ENCODE measurements at places on chromosomes 5 and 9.

GRCh38 chr5:132867046-132867451 is 607 bp downstream of the UQCRQ start:
- no peak for DNase-seq

DNA sequence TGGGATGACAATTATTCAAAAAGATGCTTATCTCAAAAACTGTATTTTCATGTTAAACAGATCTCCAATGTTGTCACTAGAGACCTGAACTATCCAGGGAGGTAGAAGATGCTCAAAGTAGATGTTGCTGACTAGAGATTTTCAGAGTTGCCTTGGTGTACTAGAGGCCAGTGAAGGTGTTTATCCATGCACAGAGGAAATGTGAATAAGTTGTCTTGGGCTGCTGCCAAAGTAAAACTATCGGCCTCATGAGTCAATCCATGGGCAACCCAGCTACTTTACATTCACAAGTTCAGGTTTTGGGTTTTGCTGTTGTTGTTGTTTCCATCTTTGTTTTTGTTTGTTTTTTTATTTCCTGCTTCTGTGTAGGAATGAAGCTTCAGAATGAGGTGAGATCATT is 141.1 kb upstream of the RANBP3L start:
- no peak for DNase-seq

- no peak for DNase-seq
These were observed 434.9 kb upstream of the SMARCA2 start for GRCh38 chr9:1580215-1580614.

DNA sequence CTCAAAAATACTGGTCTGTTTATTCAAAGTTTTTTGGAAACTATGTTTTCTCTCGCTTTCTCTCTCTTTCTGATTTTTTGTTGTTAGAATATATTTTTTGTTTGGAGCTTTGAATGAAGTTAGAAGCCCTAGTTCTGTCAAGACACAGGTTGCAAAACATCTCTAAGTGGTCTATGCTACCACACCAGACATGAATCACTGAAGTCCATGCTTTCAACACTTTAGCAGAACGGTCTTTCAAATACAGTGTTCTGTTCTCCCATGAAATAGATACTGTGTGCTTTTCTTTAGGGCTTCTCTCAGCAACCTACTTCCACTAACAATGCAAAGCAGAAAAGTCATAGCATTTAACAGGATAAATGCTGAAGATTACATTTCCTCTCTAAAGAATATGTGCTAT is 392.5 kb downstream of the TMEM167A start:
- no peak for DNase-seq

DNA sequence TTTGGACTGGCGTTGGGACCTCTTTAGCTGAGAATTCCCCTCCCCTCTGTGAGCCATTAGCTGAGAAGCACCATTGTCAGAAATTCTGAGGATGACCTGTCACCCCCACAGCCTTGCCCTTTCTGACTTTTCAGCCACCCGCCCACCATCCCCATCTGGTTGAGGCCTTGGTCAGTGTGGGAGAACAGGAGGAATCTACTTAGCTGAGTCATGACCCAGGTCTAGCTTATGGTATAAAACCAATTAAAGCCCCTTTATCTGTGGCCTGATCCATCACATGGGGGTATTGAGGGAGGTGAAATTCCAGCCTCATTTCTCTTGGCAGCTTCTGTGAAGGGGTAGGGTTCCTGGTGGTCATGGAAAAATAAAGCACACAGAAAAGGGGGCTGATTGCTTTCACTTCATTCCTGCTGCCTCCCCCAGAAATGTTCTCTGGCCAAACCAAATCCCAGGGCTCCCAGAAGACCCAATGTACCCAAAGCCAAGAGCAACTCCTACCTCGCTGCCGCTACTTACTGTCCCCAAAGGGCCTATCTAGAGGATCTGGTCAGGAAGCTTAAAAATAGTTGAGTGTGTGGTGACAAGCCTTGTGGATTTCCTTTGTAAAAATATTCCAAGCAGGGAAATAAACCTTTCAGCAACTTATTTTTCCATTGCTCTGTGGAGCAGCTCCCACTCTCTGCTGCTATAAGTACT is 174.8 kb upstream of the TNC start:
- DNase-seq: no peak

DNA sequence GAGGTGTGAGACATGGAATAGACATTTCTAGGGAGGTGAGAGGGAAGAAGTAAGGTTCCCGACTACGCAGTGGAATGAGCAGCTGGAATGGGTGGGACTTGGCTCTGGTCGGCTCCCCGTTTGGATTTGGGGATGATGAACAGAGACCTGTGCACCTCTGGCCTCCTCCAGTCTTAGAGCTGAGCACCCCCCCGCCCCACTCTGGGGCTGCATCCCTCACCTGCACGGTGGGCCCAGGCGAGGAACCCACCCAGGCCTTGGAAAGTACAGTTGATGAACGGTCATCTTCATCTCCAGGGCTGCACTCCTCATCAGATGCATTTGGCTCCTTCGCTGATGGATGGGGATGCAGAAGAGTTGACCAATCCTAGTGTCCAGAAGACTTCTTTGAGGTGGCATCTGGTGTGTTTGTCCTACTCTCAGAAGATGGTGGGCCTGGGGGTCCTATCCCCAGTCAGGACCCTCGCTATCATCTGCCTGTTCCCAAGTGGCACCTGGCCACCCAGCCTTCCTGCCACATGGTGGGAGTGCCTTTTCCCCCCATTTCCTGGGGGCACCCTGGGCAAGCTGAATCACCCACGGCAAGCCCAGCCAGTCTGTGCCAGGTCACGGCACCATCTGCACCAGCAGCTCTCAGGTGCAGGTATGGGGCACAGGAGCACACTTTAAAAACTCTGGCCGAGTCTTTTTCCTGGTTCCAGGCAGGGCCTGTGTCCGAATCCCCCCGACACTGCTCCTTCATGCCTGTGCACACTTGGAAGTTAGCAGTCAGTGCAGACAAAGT is 70.5 kb downstream of the GTF3C4 start:
- DNase-seq: no peak

DNA sequence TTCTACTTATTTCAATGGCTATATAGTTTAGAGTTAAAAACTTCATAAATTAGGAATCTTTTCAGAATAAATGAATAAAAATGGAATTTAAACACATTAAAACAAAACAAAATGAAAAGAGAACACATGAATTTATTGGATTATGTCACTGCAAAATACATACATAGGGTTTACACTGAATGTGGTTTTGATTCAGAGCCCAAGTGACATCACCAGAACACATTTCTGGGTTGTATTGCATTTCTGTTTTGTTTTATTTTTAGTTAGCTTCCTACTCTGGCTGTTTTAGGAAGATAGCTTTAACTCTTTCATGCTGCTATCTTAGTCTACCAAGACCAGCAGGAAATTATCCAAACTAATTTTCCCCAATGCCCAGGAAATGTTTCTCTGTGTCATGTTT is 1935.0 kb downstream of the EFNA5 start:
- no peak for DNase-seq

GRCh38 chr9:134738869-134739659 is 97.5 kb downstream of the COL5A1 start:
- no peak for DNase-seq

- DNase-seq: no peak
These were observed 15.5 kb upstream of the GLRX start for GRCh38 chr5:95838001-95838520.

DNA sequence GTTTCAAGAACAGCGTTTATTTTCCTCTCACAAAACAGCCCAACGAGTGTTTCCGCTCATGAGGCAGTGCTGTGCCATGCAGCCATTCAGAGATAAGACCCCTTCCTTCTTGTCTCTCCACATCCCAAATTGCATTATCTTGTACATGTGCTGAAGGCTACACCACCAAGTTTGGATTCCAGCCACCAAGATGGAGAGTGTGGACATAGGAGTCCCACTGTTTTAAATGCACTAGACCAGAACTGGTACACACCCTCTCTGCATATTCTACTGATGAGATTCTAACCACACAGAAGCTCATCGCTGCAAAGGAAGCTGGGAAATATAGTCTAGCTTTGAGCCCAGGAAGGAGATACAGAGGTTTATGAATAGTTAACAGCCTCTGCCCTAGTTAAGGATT is 509.4 kb downstream of the NFIB start:
- DNase-seq: no peak

DNA sequence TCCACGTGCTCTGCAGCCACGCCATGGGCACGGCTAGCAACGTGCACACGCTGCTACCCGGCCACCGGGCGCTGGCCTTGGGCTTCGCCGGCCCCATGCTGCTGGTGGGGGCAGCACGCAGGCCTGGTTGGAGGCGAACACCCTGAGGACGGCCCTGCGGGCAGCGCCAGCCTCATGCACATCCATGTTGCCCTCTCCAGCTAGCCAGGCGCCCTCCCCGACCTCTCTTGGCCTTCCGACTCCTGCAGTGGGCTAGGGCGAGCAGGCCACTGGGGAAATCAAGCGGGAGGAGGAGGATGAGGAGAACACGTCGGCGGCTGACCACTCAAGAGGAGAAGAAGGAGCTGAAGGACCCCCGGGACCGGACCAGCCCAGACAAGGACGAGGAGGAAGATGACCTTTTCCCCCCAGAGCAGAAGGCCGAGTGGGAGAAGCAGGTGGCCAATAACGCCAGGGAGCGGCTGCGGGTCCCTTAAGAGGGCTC is 73.3 kb downstream of the INSL6 start:
- no peak for DNase-seq

- DNase-seq: no peak
These were observed 2.8 kb downstream of the MAMDC4 start for GRCh38 chr9:136854842-136855460.

DNA sequence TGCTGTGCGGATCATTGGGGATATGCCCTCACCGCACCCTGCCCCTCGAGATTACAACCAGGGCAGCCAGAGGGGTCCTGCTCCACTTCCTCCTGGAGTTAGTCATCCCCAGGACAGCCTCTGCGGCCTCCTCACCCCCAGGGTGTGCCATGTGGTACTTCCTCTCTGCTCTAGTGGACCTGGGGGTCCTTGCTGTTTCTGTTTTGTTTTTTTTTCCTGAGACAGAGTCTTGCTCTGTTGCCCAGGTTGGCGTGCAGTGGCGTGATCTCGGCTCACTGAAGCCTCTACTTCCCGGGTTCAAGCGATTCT is 5.2 kb upstream of the FCN1 start:
- no peak for DNase-seq
